Testis (tissue), 5 donors: ENCODE measurements at places on chromosomes 13 and 19. TPM values are rescaled to one million over a fixed set of nuclear protein-coding genes. Genes with fewer than 3 reads are reported as not detected.
A peak's percentile ranks its signal among the peaks of the same experiment; 100 is the strongest.

- no peak overlapping the region for H3K27ac ChIP-seq
- no peak for DNase-seq
- H3K4me1 ChIP-seq, result no peaks in the 10 kb centered on the region
- H3K4me3 ChIP-seq, result peak overlapping the region; percentile 87
- H3K36me3 ChIP-seq, result no peaks in the 10 kb centered on the region
Observed at GRCh38 chr19:44305457-44305856, 632 bp upstream of the ZNF235 start.

DNA sequence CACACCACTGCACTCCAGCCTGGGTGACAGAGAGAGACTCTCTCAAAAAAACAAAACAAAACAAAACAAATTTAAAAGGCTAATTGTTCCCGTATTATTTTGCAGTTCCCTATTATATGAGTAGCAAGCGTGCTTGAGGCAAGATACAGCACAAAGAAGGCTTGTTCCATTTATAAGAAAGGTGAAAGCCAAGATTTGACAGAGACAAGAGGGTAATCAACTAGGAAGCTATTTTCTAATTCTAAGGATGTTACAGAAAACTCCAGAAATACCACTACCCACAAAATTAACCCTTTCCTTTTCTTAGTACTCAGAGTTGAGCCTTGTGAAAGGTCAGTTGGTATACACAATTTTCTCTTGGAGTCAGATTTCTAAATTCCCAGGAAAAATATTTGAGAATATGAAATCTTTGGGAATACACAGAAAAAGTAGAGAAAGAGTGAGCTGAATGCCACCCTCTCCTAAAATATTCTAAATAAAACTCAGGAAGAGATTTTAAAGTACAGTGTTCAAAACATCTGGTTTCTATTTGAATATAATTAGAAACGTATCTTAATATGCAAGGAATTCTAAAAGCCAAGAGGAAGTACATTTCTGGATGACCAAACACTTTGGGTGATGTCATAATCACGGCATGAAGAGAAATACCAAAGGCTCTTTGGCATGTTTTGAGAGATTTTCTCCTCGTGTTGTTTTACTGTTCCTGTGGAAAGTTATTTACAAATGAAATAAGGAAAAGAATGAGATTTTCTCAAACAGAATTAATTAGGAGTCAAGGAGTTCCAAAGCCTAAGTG is 63.0 kb upstream of the FLT1 start:
- H3K27ac ChIP-seq, result no peak overlapping the region
- H3K36me3 ChIP-seq, result no peaks in the 10 kb centered on the region
- H3K27me3 ChIP-seq, result no peaks in the 10 kb centered on the region
- DNase-seq, result no peak
- no peaks in the 10 kb centered on the region for H3K4me1 ChIP-seq

DNA sequence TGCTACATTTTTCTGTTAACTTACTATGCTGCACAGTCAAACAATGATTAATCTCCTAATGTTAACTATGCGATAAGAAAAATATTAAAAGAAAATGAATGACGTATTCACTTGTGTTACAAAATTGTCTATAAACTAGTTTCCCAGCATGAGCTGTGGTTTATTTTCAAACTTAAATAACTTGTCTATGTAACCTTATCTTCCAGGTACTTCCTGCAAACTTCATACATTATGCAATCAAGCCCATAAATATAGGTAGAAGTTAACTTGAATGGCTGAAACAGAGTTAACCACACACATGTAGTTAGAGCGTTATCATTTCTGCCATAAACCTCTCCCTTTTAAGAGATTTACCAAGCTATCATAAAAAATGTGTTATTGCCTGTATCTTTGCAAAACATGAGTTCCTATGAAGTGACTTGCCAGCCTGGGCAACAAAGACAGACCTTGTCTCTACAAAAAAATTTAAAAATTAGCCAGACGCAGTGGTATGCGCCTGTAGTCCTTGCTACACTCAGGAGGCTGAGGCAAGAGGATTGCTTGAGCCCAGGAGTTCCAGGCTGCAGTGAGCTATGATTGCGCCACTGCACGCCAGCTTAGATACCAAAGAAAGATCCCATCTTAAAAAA is 17.7 kb upstream of the KLF5 start:
- H3K4me3 ChIP-seq, result no peak overlapping the region
- no peak overlapping the region for H3K27ac ChIP-seq
- no peaks in the 10 kb centered on the region for H3K36me3 ChIP-seq
- DNase-seq, result no peak
- H3K4me1 ChIP-seq, result no peaks in the 10 kb centered on the region

GRCh38 chr13:30892966-30893365 is 13.1 kb upstream of the MEDAG start:
- H3K4me1 ChIP-seq, result no peaks in the 10 kb centered on the region
- H3K27ac ChIP-seq, result no peak overlapping the region
- H3K36me3 ChIP-seq, result no peaks in the 10 kb centered on the region
- DNase-seq, result peak; percentile 83

- no peak overlapping the region for H3K27ac ChIP-seq
- H3K4me3 ChIP-seq, result no peak overlapping the region
- H3K36me3 ChIP-seq, result no peaks in the 10 kb centered on the region
- no peaks in the 10 kb centered on the region for H3K4me1 ChIP-seq
Observed at GRCh38 chr19:32619051-32619685, 38.2 kb downstream of the PDCD5 start.

DNA sequence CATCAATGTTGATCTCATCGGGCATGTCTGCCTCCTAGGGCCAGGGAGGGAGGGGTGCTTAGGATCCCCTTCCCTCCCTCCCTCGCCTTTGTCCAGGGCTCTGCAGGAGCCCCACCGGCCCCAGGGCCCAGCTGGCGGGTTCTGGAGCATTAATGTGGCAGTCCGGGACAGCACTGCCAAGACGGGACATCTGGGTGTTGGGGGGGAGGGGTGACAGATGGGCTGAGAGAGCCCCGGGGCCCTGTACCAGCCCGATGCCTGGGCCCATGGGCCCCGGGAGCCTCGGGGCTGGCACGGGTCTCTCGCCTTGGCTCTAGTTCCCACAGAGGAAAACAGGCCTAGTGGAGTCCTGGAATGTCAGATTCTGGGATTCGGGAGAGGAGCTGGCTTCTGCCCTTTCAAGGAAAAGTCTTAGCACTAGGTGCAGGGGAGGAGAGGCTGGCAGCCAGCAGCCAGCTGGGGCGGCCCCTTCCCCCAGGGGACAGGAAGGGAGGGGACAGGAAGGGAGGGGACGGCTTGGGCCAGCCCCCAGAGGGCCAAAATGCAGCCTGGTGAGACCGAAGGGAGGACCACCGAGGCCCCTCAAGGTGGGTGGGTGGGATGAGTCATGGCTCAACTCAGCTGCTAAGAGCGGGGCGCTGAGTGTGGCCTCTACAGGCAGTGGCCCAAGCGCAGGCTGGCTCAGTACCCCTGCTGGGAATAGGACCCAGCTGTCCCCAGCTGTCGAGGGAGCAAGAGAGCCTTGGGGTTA is 3.1 kb downstream of the PPP1R14A start:
- no peak for DNase-seq
- H3K27ac ChIP-seq, result peak overlapping the region; percentile 94
- H3K36me3 ChIP-seq, result no peaks in the 10 kb centered on the region
- H3K4me3 ChIP-seq, result peak overlapping the region; percentile 20
- no peaks in the 10 kb centered on the region for H3K27me3 ChIP-seq

- H3K27ac ChIP-seq, result no peak overlapping the region
- DNase-seq, result no peak
- H3K36me3 ChIP-seq, result no peaks in the 10 kb centered on the region
- H3K4me1 ChIP-seq, result no peaks in the 10 kb centered on the region
- H3K4me3 ChIP-seq, result no peak overlapping the region
Observed at GRCh38 chr13:50456111-50456510, 387.4 kb downstream of the DLEU7 start.

GRCh38 chr13:114002771-114003321 is 29.0 kb upstream of the C13orf46 start:
- no peaks in the 10 kb centered on the region for H3K36me3 ChIP-seq
- H3K4me3 ChIP-seq, result no peak overlapping the region
- peaks cover 5% of the 10 kb centered on the region for H3K4me1 ChIP-seq
- DNase-seq, result no peak

DNA sequence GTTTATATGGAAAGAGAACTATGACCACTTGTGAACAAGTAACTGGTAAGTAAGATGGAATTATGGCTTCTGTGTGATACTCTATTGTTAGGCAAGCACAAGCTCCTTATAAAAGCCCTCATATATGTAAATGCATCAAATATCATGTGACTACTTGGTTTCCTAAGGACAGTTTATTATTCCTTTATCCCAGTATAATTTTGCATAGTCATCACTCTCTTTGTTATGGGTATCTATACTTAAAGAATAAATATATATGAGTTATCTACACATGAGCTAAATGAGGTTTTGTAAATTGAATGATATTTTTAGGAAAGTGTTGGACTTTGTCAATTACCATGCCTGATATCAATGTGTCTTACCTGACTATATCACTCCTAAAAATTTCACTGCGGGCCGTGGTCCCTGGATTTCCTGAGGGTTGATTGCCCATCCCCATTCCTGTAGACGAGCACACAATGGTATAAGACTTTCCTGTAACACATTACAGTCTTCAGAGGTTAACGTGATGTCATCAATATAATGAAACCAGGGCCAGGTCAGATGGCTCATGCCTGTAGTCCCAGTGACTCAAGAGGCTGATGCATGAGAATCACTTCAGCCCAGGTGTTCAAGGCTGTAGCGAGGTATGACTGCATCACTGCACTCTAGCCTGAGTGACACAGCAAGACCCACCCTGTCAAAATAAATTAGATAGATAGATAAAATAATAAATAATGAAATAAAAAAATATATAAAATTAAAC is 20.7 kb downstream of the ZNF844 start:
- H3K4me3 ChIP-seq, result no peak overlapping the region
- H3K27me3 ChIP-seq, result no peaks in the 10 kb centered on the region
- H3K36me3 ChIP-seq, result no peaks in the 10 kb centered on the region

The PSG1 gene
- not detected for total RNA-seq

The HOOK2 gene
- total RNA-seq, result 63.4 TPM

The FCAR gene
- not detected for total RNA-seq

The ZNF260 gene
- total RNA-seq, result 15.4 TPM
